ENCODE measurements at places on chromosomes 6 and 20.
A peak's percentile ranks its signal among the peaks of the same experiment; 100 is the strongest.

- no peak for DNase-seq
These were observed 26.1 kb upstream of the NHSL1 start for GRCh38 chr6:138525355-138525754.

DNA sequence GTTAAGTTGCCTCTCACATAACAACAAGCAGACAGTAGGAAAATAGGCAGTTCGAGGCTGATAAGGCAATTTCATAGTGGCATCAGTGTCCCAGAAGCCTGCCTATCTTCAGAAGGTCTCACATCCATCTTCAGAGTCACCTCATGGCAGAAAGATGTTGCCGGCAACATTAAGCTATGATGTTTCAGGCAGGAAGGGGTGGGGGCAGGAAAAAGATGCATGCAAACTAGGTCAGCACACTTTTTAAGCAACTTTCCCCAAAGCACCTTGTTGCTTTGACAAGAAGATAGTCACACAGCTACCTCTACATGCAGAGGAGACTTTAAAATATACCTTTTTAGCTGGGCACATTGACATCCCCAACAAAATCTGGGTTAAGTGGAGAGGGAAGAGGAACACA, 43.2 kb upstream of the SMIM8 start:
- DNase-seq = no peak

GRCh38 chr6:38152620-38153019, 333.1 kb downstream of the ZFAND3 start:
- no peak for DNase-seq

- DNase-seq = no peak
These were observed 85.6 kb downstream of the ANKRD60 start for GRCh38 chr20:58142843-58143185.

DNA sequence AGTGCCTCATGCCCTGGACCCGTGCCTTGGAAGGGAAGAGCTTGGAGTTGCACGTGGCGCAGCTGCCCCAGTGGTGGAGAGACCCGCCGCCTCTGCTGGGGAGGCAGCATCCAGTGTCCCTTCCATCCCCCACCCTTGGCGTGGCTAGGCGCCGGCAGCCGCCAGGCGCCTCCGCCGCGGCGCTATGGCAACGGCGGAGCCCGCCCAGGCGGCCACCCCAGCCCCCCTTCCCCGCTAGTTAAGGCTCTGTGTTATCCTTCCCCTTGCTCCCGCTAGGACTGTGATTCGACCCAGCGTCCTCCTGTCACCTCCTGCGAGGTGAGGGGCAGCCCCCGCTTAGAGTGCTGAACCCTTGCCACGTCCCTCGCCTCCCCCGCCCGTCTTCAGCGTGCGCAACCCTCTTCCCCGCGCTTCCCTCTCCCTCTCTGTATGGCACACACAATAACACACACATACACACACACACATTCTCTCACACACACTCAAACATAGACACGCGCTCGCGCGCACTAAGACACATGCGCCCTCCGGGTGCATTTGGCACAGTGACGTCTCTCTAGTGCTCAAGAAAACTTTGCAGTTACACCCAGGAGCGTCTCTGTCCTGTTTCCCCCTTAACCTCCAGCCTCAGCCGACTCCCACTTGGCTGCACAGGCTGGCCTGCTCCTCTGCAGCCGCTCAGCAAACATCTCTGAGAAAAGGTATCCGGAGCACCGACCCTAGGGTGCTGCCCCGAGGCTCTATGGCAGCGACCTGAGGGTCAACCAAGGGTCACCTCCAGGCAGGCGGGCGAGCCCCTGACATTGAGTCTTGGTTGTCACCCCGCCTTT, 8.5 kb downstream of the GRIK2 start:
- DNase-seq = no peak

GRCh38 chr20:44170816-44171410, 16.1 kb downstream of the JPH2 start:
- peak; percentile 23 for DNase-seq

DNA sequence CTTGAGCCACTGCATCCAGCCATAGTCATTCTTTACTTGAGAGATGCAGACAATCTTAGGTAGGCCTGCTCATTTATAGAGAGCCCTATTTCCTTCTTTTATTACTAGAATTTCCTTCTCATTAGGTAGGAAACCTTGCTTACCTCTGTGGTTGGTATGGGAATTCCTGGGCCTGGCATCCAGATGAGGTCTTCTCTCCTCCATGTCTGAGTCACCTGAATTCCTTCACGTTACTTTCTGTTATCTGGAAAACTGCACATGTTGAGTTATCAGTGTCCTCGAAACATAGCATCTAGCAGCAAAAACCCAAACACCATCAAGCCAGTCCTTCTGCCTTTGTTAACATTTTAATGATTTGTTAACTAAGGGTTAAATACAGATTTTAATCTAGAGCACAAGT, 2.2 kb downstream of the ZNFX1 start:
- DNase-seq = no peak

DNA sequence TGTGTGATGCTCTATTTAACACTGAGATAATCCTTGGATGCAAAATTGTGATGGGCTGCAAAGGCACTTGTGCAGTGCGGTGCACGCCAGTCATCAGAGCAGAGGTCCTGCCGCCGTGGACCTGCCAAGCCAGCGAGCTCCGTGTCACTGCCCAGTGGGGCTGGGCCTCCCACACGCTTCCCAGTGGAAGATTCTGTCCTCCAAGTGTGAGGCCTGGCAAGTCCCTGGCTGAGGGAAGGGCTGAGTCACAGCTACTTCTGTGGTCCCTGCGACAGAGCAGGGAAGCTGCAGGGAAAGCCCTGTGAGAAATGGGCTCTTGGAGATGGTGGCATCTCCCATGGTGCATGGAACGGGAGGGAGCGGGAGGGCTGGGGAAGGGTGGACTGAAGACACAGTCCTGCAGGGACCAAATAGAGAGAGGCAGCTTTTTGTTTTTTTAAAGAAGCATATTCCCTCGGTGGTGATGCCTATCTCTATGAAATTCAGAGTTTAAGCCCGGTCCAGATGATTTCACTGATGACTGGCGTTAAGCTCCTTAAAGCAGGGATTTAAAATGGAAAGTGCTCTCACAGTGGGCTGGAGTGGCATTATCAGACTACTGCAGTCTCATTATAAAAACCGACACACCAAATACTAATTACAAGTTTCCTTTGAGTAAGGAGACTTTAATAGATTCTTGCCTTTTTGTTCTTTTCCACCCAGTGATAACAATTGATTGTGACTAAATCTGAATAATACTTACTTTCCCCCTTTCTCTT, 413.7 kb downstream of the QKI start:
- DNase-seq = no peak

DNA sequence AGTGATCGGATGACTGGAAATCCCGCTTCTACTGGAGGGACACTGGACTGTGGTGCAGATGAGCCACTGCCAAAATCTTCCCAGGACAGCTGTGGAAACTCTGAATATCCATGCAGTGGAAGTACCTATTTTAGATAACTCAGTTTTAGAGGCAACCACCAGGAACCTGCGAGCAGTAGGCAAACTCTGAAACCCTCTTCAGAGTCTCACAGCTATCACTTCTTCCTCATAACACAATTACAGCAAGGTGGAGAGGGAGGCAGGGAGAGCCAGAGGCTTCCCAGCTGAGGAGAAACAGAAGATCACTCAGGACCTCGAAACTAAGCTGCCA, 322.8 kb upstream of the NT5E start:
- no peak for DNase-seq

DNA sequence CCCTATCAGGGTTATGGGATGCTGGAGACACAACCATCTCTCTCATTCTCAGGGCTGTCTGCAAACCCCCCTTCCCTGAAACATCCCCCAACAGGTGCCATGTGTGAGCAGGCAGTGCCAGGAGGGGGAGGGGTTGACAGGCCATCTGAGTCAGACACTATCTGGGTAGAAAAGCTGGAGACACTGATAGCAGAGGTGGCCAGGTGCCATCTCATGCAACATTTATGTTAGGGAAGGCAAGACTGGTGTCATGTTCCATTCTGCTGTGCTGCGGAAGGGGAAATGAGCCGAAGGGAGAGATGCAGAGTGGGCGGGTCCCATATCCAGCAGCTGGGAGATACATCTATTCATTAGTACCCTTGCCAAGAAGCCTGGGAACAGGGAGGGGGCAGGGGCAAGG, 3.5 kb downstream of the LHFPL5 start:
- DNase-seq = peak; percentile 13

DNA sequence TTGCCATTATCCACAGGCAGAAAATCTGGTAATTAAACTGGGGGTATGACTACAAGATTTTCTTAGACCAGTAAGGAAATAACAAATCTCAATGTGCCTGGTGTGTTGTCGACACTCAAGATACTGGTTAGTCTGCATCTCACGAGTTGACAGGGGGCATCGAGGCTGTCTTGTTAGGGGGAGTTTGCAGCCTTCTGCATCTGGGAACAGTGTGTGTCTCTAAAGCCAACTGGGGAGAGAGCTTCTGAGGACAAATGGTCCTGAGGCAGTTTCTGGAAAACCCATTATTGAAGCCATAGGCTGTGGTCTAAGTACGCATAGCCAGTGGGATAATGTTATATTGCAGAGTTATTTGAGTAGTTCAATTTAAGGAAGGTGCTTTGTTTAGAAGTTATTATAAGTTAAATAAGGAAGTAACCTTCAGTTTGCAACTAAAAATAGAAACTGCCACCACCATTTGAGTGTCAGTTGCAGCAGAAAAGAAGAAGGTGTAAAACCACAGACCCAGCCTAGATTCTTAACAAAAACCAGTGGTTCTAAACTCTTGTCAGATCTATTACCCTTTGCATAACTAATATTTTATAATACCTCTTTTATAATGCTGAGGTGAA, 15.4 kb upstream of the MAPK13 start:
- no peak for DNase-seq

GRCh38 chr6:158011980-158012566, 30.4 kb downstream of the SYNJ2 start:
- DNase-seq = no peak

- no peak for DNase-seq
These were observed 21.3 kb upstream of the BEND6 start for GRCh38 chr6:56933650-56934049.

GRCh38 chr20:60090631-60091030, 132.4 kb downstream of the CDH26 start:
- DNase-seq = no peak

- no peak for DNase-seq
These were observed 4.9 kb upstream of the RNF182 start for GRCh38 chr6:13919861-13920260.

DNA sequence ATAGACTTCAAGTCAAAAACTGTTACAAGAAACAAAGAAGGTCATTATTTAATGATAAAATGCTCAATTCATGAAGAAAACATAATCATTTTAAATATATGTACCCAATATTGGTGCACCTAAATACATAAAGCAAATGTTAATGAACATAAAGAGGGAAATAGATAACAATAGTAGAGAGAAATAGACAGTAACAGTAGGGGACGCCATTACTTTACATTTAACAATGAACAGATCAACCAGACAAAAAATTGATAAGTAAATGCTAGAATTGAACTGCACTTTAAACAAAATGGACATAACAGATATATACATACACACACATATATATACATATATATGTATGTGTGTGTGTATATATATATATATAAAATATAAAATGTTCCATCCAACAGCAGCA, 37.4 kb downstream of the IL22RA2 start:
- no peak for DNase-seq

DNA sequence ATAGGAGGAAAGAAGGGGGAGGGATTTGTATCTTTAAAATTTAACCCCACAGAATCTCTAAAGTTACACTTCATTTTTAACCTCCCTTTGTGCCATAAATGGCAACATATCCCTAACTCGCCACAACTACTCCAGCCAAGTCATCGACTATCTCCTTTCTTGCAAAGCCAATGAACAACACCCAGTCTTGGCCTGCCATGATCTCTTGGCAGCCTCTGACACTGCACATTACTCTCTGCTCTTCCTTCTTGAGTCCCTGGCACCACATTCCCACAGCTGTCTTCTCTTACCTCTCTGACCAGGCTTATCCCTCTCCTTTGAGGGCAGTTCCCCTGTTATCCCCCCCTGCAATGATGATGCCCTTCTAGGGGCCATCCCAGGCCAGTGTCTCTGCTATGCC, 42.5 kb downstream of the MBOAT1 start:
- no peak for DNase-seq

DNA sequence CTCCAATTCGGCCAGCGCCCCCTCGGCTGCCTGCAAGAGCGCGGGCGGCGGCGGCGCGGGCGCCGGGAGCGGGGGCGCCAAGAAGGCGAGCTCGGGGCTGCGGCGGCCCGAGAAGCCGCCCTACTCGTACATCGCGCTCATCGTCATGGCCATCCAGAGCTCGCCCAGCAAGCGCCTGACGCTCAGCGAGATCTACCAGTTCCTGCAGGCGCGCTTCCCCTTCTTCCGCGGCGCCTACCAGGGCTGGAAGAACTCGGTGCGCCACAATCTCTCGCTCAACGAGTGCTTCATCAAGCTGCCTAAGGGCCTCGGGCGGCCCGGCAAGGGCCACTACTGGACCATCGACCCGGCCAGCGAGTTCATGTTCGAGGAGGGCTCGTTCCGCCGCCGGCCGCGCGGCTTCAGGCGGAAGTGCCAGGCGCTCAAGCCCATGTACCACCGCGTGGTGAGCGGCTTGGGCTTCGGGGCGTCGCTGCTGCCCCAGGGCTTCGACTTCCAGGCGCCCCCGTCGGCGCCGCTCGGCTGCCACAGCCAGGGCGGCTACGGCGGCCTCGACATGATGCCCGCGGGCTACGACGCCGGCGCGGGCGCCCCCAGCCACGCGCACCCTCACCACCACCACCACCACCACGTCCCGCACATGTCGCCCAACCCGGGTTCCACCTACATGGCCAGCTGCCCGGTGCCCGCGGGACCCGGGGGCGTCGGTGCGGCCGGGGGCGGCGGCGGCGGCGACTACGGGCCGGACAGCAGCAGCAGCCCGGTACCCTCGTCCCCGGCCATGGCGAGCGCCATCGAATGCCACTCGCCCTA, 963 bp downstream of the FOXF2 start:
- DNase-seq = peak; percentile 36

DNA sequence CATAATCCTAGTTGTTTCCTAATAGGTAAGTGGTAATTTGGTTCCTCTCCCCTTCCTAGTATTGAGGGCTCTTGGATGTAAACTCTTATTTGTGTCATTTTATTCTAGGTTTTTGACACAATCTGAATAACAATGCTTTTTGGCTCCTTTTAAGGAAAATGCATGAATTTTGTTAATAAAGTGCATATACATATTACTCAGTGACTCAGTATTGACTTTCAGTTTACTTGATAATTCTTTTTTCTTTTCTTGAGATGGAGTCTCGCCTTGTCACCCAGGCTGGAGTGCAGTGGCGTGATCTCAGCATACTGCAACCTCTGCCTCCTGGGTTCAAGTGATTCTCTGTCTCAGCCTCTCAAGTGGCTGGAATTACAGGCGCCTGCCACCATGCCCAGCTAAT, 19.1 kb downstream of the ITCH start:
- DNase-seq = no peak

- no peak for DNase-seq
These were observed 40.2 kb downstream of the PIGU start for GRCh38 chr20:34636648-34637047.

- no peak for DNase-seq
These were observed 31.4 kb upstream of the NR2E1 start for GRCh38 chr6:108134213-108134970.
